Effector memory CD4-positive, alpha-beta T cell (primary cell): ENCODE measurements at places on chromosomes 2 and 18.

GRCh38 chr2:5521461-5521860, 170.7 kb upstream of the SOX11 start:
- H3K27ac ChIP-seq = no peak overlapping the region
- no peaks in the 10 kb centered on the region for H3K4me1 ChIP-seq
- no peaks in the 10 kb centered on the region for H3K27me3 ChIP-seq
- H3K36me3 ChIP-seq = no peaks in the 10 kb centered on the region

DNA sequence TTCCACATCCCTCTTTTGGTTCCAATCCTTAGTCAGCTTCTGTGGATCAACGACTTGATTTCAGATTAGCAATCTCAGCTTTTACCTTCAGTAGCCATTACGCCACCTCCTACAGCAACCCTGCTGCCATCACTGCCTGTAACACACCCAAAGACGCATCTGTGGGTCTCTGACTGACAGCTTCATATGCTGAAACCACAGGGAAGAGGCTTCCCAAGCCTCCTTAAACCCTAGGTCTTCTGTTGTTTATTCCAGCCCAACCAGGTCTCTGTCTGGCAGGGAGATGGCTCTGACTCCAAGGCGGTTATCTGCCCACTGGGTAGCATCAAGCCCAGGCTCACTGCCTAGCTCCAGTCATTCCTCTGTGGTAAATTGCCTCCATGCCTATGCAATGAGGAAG, 28.6 kb upstream of the TRIB2 start:
- H3K27me3 ChIP-seq = no peaks in the 10 kb centered on the region
- H3K27ac ChIP-seq = no peak overlapping the region
- no peak overlapping the region for H3K4me3 ChIP-seq
- H3K36me3 ChIP-seq = no peaks in the 10 kb centered on the region
- no peak for DNase-seq
- no peaks in the 10 kb centered on the region for H3K4me1 ChIP-seq

GRCh38 chr2:100012561-100012960, 129.8 kb downstream of the AFF3 start:
- DNase-seq = no peak
- H3K4me3 ChIP-seq = no peak overlapping the region
- no peaks in the 10 kb centered on the region for H3K27me3 ChIP-seq
- no peaks in the 10 kb centered on the region for H3K4me1 ChIP-seq

- no peak overlapping the region for H3K4me3 ChIP-seq
- DNase-seq = no peak
- no peaks in the 10 kb centered on the region for H3K27me3 ChIP-seq
- no peaks in the 10 kb centered on the region for H3K4me1 ChIP-seq
- H3K36me3 ChIP-seq = no peaks in the 10 kb centered on the region
- no peak overlapping the region for H3K27ac ChIP-seq
These were observed 133.4 kb upstream of the LRRTM1 start for GRCh38 chr2:80437959-80438358.

DNA sequence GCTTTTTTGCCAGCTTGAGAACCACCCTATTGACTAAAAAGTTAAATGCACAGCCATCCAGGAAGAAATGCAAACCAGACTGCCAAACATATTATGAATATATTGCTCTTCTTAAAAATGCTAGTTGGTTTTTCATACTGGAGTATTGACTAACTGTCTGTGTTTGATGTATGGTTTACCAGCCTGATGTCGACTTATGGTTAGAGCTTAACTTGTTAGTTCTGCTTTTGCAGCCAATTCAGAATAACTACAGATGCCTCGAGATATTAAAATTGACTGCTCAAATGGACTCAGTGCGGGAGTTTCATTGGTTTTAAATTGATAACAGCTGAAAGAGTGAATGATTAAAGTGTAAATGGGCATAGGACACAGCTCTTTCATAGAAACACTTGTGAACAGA, 369.8 kb downstream of the ARHGAP15 start:
- H3K4me1 ChIP-seq = peaks cover 3% of the 10 kb centered on the region
- H3K36me3 ChIP-seq = peaks cover 6% of the 10 kb centered on the region
- H3K27me3 ChIP-seq = no peaks in the 10 kb centered on the region
- H3K4me3 ChIP-seq = no peak overlapping the region

DNA sequence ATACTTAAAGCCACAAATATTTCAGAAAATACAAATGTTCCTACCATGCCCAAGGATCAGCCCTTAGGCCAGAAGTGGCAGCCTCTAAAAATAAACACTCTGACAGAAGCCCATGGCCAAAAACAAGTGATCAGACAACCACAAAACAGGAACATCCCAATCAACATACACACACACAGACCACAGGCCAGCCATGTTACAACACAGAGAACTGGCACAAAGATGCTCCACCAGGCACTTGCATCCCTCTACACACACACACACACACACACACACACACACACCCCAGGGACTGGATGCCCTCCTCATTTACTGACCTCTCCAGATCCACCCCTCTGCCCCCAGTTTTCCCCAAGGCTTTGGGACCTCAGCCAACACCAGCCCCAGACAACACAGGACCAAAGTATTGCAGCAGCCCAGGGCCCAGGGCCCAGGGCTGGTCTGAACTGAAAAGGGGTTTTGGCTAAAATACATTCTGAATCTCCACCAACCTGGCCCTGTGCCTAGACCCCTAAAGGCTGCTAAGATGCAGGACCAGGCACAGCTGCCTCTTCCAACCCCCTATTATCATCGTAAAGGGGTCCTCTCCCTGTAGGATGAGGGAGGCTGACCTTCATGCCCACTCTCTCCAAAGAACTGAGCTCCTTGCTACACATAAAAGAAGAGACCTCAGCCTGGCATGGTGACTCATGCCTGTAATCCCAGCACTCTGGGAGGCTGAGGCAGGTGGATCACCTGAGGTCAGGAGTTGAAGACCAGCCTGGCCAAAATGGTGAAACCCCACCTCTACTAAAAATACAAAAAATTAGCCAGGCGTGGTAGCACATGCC, 151.4 kb downstream of the TNS1 start:
- no peaks in the 10 kb centered on the region for H3K36me3 ChIP-seq
- H3K27me3 ChIP-seq = no peaks in the 10 kb centered on the region
- no peak for DNase-seq
- H3K4me3 ChIP-seq = no peak overlapping the region
- H3K27ac ChIP-seq = no peak overlapping the region

- H3K27ac ChIP-seq = no peak overlapping the region
- no peak overlapping the region for H3K4me3 ChIP-seq
- H3K4me1 ChIP-seq = no peaks in the 10 kb centered on the region
- no peaks in the 10 kb centered on the region for H3K27me3 ChIP-seq
- DNase-seq = no peak
These were observed 331.2 kb upstream of the LRATD1 start for GRCh38 chr2:14301331-14301730.

- no peak overlapping the region for H3K27ac ChIP-seq
- DNase-seq = no peak
- no peaks in the 10 kb centered on the region for H3K36me3 ChIP-seq
- H3K27me3 ChIP-seq = no peaks in the 10 kb centered on the region
- H3K4me3 ChIP-seq = no peak overlapping the region
These were observed 268.0 kb downstream of the DCC start for GRCh38 chr18:52607985-52608384.

- H3K4me3 ChIP-seq = no peak overlapping the region
- no peak overlapping the region for H3K27ac ChIP-seq
- H3K36me3 ChIP-seq = no peaks in the 10 kb centered on the region
- DNase-seq = no peak
- H3K4me1 ChIP-seq = peaks cover 5% of the 10 kb centered on the region
These were observed 2.3 kb downstream of the MBOAT2 start for GRCh38 chr2:9001229-9001628.

DNA sequence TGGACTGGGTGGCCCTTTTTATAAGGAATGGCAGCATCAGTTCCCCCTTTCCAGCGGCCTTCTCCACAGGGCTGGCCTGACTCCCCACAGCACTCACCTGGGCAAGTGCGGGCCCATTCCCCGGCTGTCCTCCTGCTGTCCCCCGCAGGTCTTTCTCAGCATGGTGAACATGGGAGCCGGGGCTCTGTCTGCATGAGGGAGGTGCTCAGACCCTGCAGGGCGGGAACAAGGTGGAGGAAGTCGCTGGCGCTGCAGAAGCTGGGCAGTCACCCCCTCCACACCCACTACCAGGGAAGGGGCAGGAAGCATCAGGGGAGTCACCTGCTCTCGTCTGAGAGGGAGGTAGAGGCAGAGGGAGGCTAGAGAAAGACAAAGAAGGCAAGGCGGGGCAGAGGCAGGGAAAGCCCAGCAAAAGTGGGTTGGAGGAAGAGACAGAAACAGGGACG, 12.2 kb downstream of the HES6 start:
- no peak for DNase-seq
- no peak overlapping the region for H3K27ac ChIP-seq
- H3K27me3 ChIP-seq = no peaks in the 10 kb centered on the region
- H3K4me3 ChIP-seq = no peak overlapping the region
- H3K36me3 ChIP-seq = no peaks in the 10 kb centered on the region

GRCh38 chr2:149167001-149167780, 128.7 kb downstream of the LYPD6B start:
- H3K4me3 ChIP-seq = no peak overlapping the region
- H3K4me1 ChIP-seq = peaks cover 6% of the 10 kb centered on the region
- DNase-seq = no peak
- H3K36me3 ChIP-seq = no peaks in the 10 kb centered on the region
- H3K27me3 ChIP-seq = no peaks in the 10 kb centered on the region
